ENCODE measurements at places on chromosomes 1 and 21.

DNA sequence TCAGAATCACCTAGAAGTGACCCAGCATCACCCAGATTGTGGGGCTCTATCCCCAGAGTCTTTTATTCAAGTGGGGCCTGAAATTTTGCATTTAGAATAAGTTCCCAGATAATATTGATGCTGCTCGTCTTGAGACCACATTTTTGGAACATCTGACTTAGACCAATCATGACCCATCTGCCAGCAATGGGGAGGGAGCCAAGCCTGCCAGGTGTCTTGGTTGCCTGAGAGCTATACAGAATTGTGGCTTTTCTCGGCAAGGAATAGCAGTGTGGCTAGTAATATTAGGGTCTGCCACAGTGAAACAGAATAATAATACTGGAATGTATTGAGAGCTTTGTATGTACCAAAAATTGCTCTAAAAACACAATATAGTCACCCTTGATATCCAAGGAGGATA, 31.1 kb upstream of the RGS8 start:
- no peak for DNase-seq

GRCh38 chr21:45305836-45306235, 18.1 kb upstream of the POFUT2 start:
- no peak for DNase-seq

- no peak for DNase-seq
Measured at GRCh38 chr1:42231253-42231652, 66.7 kb upstream of the GUCA2A start.

GRCh38 chr1:176989023-176989422, 175.5 kb downstream of the ASTN1 start:
- DNase-seq, result no peak

DNA sequence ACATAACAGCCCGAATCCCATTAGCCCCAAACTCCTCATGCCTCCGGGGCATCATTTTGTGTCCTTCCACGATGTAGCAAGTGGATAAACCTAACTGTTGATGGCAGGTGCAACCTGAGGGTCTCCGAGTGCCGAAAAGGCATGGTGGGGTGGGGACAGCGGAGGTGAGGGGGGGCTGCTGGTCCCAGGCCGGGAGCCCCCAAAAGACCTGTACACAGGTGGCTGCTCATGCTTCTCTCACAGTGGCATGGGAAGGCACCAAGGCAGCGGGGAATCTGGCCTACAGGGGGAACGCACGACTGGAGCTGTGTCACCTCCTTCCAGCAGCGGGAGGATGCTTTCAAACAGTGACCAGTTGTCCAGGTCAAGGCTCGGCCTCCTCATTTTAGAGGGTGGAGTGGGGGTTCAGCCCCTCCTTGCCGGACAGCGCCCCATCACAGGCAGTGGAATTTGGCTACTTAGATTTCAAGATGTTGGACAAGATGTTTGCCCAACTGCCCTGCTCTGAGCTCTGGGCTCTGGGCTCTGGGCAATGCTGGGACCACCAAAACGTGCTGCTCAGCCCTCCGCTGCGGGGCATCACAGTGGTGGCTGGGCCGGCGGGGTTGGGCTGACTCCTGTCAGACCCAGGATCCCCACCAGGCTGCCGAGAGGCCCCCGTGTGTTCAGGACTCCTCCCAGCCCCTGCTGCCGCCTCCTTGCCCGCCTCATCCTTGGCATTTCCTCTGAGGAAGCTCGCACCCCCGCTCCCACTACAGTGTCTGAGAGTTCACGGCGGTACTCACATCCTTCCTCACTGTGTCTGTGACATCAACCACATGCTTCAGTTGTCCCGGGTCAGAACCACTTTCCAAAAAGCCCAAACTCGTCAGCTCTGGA, 7.6 kb downstream of the DNMT3L start:
- DNase-seq, result no peak

All from stimulated activated CD8-positive, alpha-beta memory T cell treated with anti-CD3 and anti-CD28 coated beads, Interleukin-15, amount 100 ng/mL, for 24 hours (primary cell).